RPMI8226 (cell line): ENCODE measurements at places on chromosomes 2 and 18.

- DNase-seq: no peak
Measured at GRCh38 chr2:230932556-230933511, 7.8 kb upstream of the GPR55 start.

DNA sequence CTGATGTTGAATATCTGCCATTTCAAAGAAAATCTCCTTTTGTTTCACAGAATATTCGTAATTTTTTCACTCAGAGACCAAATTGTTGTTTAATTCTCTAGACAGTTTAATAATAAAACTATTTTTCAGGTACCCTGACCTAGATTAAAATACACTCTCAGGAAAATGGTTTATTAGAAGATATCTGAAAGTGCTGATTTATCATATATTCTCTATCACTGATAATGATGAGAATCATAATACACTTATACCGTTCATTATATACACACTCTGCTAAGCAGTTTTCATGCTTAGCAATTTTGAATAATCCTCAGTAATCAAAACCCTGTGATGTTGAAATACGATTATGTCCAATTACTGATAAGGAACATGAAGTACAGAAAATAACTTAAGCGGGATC is 772.9 kb upstream of the CRIM1 start:
- no peak for DNase-seq

DNA sequence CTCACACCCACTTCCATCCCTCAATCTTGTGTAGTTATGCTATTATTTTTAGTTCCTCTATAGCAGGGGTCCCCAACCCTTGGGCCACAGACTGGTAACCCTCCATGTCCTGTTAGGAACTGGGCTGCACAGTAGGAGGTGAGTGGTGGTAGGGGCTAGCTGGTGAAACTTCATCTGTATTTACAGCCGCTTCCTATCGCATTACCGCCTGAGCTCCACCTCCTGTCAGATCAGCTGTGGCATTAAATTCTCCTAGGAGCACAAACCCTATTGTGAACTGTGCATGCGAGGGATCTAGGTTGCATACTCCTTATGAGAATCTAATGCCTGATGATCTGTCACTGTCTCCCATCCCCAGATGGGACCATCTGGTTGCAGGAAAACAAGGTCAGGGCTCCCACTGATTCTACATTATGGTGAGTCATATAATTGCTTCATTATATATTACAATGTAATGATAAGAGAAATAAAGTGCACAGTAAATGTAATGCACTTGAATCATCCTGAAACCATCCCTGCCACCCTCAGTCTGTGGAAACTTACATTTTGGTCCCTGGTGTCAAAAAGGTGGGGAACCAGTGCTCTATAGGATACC is 1.6 kb upstream of the RAB11FIP5 start:
- DNase-seq: no peak

GRCh38 chr2:179675435-179675834 is 186.0 kb downstream of the ZNF385B start:
- no peak for DNase-seq

- DNase-seq: no peak
Measured at GRCh38 chr2:27854229-27854862, 35.8 kb downstream of the RBKS start.

DNA sequence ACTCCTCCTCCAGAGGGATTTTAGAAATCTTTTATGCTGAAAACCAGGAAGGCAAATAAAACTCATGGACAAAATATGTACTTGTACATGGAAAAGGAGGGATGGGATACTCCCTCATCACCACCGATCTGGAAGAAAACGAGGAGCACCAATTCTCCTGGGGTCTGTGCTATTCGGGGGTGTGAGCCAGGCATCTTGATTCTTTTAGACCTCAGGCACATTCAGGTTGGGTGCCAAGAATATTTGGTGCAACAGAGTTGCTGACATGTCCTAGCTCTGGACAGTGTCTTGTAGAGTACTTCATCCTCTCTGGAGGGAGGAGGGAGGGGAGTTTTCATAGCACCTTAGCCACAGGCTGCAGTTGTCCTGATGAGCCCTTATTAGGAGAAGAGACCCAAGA is 163.0 kb downstream of the PRKCE start:
- DNase-seq: no peak

DNA sequence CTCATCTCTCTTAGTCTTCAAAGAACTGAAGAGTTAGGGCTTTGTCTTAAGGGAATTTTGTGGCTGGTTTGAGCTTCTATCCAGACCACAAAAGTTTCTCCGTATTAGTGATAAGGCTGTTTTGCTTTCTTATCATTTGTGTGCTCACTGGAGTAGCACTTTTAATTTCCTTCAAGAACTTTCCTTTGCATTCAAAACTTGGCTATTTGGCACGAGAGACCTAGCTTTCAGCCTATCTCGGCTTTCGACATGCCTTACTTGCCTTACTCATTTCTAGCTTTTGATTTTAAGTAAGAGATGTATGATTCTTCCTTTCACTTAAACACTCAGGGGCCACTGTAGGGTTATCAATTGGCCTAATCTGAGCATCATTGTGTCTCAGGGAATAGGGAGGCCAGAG is 29.9 kb downstream of the HDHD2 start:
- no peak for DNase-seq
